Muscle of leg (tissue), 16 donors: ENCODE measurements at places on chromosomes 2 and 18. TPM values are rescaled to one million over a fixed set of nuclear protein-coding genes. Genes with fewer than 3 reads are reported as not detected.

GRCh38 chr2:136257893-136258292 lies 139.9 kb upstream of the CXCR4 start:
- DNase-seq = peak; percentile 30

GRCh38 chr2:38217401-38218188 lies 141.6 kb upstream of the CYP1B1 start:
- no peak for DNase-seq

- no peak for DNase-seq
Measured at GRCh38 chr2:158998551-158999248, 30.3 kb downstream of the TANC1 start.

- DNase-seq = no peak
Measured at GRCh38 chr2:68418419-68418818, 48.7 kb downstream of the FBXO48 start.

- no peak for DNase-seq
Measured at GRCh38 chr18:62571037-62571436, 48.2 kb downstream of the ZCCHC2 start.

DNA sequence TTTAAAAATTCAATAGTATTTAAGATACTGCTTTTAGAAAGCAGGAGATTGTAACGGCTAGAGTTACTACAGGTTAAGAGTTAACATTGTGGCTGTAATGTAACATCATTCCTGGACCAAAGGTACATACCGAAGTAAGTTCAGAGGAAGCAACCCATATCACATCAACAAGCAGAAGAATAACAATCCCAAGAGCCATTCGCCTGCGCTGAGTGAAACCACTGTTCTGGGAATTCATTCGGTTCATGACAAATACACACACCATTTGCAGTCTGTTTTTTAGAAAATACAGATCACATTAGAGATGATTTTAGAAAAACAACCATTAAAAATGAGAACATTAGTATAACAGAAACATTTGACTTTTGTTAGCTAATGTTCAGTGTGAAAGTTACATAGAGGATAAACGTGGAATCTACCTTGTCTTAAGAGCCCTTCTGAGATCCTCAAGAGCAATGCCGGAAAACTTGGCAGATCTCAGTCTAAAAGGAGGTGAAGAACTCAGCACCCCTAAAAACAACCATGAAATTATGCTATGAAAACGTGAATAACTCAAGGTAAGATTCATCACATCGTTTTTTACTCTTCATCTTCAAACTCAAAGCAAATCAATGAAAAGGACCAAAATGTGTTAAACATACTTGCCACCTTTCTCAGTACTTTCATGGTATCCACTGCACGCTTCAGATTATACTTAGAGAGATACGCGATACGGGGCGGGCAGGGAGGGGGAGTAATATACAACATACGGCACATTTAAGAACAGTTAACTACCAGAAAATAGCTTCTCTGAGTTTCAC lies 1.2 kb downstream of the SLC35F5 start:
- no peak for DNase-seq

DNA sequence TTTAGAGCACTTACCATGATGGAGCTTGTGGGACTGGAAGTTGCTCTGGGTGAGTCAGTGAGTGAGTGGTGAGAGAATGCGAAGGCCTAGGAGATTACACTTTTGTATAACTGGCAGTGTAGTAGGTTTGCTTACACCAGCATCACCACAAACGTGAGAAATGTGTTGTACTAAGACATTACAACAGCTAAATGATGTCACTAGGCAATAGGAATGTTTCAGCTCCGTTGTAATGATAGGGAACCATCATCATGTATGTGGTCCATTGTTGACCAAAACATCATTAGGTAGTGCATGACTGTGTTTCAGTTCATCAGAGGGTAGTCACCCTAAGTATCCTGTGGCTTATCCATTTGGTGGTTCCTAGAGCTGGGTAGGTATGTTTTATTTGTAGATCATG lies 11.9 kb downstream of the ZNF407 start:
- DNase-seq = no peak

- no peak for DNase-seq
Measured at GRCh38 chr18:31232775-31233424, 70.2 kb upstream of the DSC1 start.

GRCh38 chr2:85216927-85217326 lies 83.7 kb downstream of the TCF7L1 start:
- peak; percentile 35 for DNase-seq

DNA sequence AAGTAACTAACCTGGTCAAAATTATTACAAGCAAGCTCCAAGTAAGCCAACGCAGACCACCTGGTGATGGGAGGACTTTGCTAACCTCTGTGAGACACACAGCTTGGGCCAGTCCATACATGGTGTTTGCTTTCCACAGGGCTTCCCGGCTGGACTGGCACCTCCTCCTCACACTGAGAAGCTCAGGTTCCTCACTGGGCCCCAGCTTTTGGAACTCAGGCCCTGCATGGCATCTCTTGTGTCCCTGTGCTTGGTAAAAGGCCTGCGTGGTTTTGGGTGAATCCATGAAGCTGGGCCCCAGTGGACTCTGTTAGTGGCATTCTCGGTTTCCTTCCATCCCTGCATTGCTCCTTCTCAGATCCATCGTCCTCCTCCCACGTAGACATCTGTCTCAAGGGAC lies 123.4 kb downstream of the VAPA start:
- no peak for DNase-seq

GRCh38 chr2:187873132-187873531 lies 318.9 kb upstream of the TFPI start:
- peak; percentile 11 for DNase-seq

DNA sequence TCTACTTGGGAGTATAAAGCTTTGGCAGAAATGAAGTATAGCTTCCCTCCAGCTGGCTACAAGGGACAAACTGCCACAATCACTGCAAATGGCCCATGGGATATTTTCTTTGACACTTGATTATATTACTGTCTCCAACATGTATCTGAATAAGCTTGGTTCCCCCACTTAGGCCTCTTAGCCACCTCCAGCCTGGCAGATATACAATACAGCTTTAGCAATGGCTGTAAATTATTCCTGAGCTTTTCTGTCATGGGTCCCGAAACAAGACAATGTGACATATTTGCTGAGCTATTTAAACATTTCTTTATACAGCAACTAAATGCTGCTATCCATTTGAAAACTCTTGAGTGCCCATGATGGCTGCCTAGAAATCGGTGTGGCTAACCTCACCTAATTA lies 406.2 kb downstream of the SUCLG1 start:
- no peak for DNase-seq

- no peak for DNase-seq
Measured at GRCh38 chr2:175903384-175903936, 98.6 kb downstream of the LNPK start.

DNA sequence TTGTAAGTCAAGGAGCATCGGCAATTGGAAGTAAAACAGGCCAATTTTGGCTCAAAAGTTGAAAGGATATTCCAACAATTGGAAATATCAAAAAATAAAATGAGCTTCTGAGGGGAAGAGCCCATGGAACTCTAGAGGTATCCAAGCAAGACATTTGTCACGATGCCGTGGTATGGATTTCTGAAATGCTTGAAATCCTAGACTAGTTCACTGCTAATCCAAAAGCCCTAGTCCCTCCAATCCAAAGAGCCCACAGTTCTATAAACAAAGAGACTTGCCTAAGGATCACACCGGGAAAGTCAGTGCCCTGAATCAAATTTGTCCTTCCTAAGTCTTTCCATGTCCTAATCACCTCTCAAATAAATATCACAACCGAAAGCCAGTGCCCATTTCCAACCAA lies 85.1 kb downstream of the CLHC1 start:
- DNase-seq = no peak

GRCh38 chr2:41970988-41971660 lies 76.7 kb upstream of the PKDCC start:
- peak; percentile 84 for DNase-seq

DNA sequence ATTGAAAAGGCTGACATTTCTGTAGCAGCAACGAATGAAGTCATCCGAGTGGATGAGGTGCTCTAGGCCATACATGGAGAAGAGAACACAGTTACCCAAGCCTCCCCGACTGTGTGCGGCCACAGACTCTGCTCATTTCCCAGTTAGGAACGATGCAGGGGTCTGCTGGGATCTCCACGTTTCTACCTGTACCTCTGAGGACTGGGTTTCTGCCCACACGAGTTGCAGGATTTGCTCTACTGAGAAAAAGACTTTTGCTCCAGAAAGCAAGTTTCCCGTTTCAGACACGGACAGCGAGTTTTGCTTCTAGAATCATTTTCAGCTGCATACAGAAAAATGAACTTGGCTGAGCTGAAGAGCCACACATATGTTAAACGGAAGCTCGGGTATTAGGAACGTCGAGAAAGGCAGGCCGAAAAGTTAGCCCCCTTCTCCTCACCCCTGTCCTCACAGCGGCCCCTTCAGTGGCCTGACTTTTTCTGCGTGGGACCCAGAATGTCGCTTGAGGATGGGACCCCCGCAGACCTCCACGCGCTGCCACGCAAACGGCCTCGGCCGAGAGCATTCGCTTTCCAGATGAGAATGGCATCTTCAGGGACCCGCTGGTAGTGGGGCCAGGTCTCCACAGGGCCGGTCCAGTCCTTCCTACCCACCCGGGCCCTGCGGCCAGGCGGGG lies 582 bp upstream of the RAB31 start:
- DNase-seq = peak; percentile 83

GRCh38 chr2:31287654-31288053 lies 53.7 kb downstream of the EHD3 start:
- no peak for DNase-seq

GRCh38 chr2:166057370-166058164 lies 70.3 kb downstream of the SCN1A start:
- peak; percentile 48 for DNase-seq

DNA sequence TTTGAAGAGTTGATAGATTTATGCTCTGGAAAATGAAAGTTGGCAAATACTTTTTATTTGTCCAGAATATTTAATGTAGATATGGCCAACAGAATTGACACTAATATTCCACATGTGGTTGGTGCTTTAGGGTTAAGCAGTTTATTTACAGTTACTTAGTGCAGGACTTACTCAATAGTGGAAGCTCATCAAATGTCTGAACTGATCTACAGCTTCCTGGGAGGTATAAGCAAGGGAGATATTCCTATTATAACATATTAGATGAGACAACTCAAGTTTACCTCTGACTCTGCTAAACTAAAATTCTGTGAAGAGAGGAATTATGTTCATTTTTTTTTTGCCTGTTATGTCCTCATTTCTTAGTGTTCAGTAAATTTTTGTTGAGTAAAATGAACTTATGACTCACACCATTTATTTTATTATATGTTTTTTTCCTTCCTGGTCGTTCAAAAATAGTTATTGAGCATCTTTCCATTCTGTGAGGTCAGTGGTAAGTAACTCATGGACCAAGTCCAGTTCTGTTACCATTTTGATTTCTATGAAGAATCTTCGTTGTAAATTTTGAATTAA lies 13.6 kb downstream of the ABI2 start:
- DNase-seq = no peak

DNA sequence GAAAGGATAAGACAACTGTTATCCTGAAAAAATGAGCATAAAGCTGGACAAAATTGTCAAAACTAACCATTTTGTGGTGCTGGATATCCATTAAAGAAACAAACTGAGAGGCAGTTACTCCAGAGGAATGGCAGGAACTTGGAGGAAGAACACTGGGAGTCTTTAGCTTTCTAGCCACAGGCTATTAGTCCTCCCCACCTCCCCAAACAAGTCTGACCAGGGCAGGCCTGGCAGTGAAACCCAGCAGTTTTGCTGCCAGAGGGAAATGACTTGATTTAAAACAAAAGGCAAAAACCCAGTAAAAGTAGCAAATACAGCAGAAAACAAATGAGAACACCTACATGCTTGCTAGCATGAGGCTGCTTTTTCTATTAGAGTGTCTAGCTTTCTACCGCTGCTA lies 34.9 kb downstream of the OSBPL1A start:
- DNase-seq = no peak

DNA sequence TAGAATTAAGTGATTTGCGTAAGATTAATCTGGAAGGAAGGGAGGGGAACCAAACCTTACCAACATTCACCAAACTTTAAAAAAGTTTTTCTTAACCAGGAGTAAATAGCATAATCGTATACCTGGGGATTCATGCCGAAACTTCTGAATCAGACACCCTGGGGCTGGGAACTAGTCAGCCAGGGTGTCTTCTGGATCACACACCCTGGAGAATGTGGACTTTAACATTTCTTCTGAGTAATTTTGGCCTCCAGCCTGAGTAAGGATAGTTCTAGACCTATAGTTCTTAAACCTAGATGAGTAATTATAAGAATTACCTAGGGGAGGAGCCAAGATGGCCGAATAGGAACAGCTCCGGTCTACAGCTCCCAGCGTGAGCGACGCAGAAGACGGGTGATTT lies 44.1 kb upstream of the MEIS1 start:
- no peak for DNase-seq

- no peak for DNase-seq
Measured at GRCh38 chr2:71746946-71747501, 293.7 kb downstream of the DYSF start.

- no peak for DNase-seq
Measured at GRCh38 chr2:227627769-227628168, 10.5 kb downstream of the SCYGR4 start.

- peak; percentile 64 for DNase-seq
Measured at GRCh38 chr2:202149155-202149762, 76.2 kb downstream of the KIAA2012 start.

DNA sequence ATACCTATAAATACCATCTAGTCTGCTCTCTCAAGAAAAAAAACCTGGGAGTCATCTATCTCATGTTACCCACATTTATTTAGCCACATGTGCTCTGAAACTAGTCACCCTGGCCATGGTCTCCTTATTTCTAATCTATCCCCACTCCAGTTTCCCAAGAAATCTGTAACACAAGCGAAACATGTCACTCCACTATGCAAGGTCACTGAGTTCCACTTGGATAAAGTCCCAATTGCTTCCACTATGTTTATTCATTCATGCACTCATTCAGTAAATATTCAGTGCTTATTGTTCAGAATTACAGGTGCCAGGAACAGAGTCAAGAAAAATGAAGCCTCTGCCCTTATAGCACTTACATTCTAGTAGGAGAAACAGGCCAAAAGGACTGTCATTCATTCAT lies 369.4 kb upstream of the CYRIA start:
- DNase-seq = no peak

DNA sequence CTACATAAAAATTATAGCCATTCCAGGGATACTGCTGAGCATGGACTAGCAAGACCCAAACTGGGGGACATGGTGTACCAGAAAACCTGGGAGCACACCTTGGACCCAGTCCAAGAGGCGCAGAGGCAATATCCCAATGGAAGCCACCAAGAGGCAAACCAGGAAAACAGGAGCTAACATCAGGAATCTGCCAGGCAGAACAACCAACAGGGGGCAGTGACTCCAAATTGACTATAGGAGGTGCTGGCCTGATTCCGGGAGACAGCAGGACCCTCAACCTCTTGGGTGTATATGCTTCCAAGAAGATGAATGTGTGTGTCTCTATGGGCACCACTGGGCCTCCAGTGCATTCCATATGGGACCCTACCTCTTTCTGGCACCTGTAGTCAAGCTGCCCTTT lies 172.7 kb upstream of the ARL4C start:
- DNase-seq = no peak

NPHP1 gene
- 6.9 TPM for total RNA-seq

MAP3K2 gene
- 28.4 TPM for total RNA-seq

DPP4 gene
- 13.4 TPM for total RNA-seq

OTOF gene
- 10.6 TPM for total RNA-seq

METAP1D gene
- total RNA-seq = 8.7 TPM

SKA1 gene
- 4.4 TPM for total RNA-seq

SCN7A gene
- 57.8 TPM for total RNA-seq

MTCL1 gene
- 20.9 TPM for total RNA-seq

SMIM21 gene
- total RNA-seq = not detected

ALPG gene
- total RNA-seq = not detected

PGAP1 gene
- 12.7 TPM for total RNA-seq

ANKRD30BL gene
- total RNA-seq = 0.22 TPM
